ENCODE measurements at places on chromosomes 2 and 18. TPM values are rescaled to one million over a fixed set of nuclear protein-coding genes. Genes with fewer than 3 reads are reported as not detected.

USP37 gene
- 4.8 TPM for total RNA-seq

ABCG8 gene
- not detected for total RNA-seq

FIGN gene
- total RNA-seq: 2.7 TPM

ALK gene
- total RNA-seq: not detected

WDR43 gene
- 85.8 TPM for total RNA-seq

AAMP gene
- 127 TPM for total RNA-seq

DAW1 gene
- 3.2 TPM for total RNA-seq

ATP8B1 gene
- total RNA-seq: 6.8 TPM

SERPINB3 gene
- 0.16 TPM for total RNA-seq

OSGEPL1 gene
- total RNA-seq: 4.6 TPM

ABCG5 gene
- not detected for total RNA-seq
